ENCODE measurements at places on chromosomes 11 and 22. TPM values are rescaled to one million over a fixed set of nuclear protein-coding genes. Genes with fewer than 3 reads are reported as not detected.

ALX4 gene
- not detected for total RNA-seq

C11orf87 gene
- not detected for total RNA-seq

APOC3 gene
- not detected for total RNA-seq

MMP10 gene
- total RNA-seq, result not detected

MYEOV gene
- 0.92 TPM for total RNA-seq

SLC22A9 gene
- not detected for total RNA-seq

- peak; percentile 61 for DNase-seq
- H3K4me1 ChIP-seq, result peaks cover 57% of the 10 kb centered on the region
- peak overlapping the region; percentile 97 for H3K4me3 ChIP-seq
- H3K27ac ChIP-seq, result peak overlapping the region; percentile 97
These were observed 997 bp downstream of the UBE2L3 start for GRCh38 chr22:21568347-21569075.

GRCh38 chr11:72478669-72479068 lies 44.3 kb upstream of the CLPB start:
- H3K27ac ChIP-seq, result no peak overlapping the region
- no peak for DNase-seq
- H3K4me3 ChIP-seq, result no peak overlapping the region
- peaks cover 6% of the 10 kb centered on the region for H3K4me1 ChIP-seq
- H3K27me3 ChIP-seq, result no peaks in the 10 kb centered on the region

DNA sequence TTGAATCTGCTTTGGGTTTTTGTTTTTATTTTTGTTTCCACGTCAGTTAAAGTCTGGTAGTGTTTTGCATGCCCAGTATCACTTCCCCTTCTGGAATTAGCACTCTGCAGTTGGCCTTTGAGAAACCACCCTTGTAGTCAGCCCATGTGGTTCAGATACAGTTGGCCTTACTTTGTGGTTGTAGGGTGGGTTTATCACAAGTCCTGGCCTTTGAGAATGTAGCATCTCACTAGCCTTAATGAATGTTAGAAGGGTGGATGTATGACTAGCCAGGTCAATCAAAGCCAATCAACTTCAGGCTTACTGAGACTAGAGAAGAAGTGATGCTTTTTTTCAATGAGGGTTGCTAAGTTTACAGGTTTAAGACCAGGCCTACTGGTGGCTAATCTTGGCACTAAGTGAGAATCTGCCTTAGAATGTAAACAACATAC lies 19.8 kb downstream of the ARL14EP start:
- no peak overlapping the region for H3K4me3 ChIP-seq
- no peaks in the 10 kb centered on the region for H3K4me1 ChIP-seq
- DNase-seq, result peak; percentile 25
- no peak overlapping the region for H3K27ac ChIP-seq
- peaks cover 18% of the 10 kb centered on the region for H3K36me3 ChIP-seq

DNA sequence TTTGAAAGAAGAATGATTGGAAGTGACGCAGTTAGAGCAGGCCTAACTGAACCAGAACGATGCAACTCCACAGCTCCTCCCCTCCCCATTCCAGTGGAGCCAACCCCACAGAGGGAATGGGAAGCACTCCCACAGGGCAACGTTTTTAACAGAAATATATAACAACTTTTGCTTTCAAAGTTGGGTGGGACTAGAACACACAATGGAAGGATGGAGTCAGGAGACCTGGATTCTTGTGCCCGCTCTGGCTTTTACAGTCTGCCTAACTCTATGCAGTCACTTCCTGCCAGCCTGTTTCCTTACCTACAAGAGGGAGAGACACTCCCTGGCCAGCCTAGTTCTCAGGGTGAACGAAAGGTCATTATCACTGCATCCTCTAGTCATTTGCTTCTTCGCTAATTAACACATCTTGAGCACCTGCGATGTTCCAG lies 75.5 kb downstream of the PACSIN2 start:
- H3K4me1 ChIP-seq, result peaks cover 66% of the 10 kb centered on the region
- no peaks in the 10 kb centered on the region for H3K27me3 ChIP-seq
- H3K4me3 ChIP-seq, result no peak overlapping the region
- no peaks in the 10 kb centered on the region for H3K36me3 ChIP-seq
- peak overlapping the region; percentile 90 for H3K27ac ChIP-seq
- DNase-seq, result peak; percentile 65

GRCh38 chr11:16000065-16000464 lies 356.3 kb downstream of the SOX6 start:
- no peak for DNase-seq
- no peaks in the 10 kb centered on the region for H3K36me3 ChIP-seq
- H3K4me3 ChIP-seq, result no peak overlapping the region
- H3K27ac ChIP-seq, result no peak overlapping the region
- H3K27me3 ChIP-seq, result no peaks in the 10 kb centered on the region

DNA sequence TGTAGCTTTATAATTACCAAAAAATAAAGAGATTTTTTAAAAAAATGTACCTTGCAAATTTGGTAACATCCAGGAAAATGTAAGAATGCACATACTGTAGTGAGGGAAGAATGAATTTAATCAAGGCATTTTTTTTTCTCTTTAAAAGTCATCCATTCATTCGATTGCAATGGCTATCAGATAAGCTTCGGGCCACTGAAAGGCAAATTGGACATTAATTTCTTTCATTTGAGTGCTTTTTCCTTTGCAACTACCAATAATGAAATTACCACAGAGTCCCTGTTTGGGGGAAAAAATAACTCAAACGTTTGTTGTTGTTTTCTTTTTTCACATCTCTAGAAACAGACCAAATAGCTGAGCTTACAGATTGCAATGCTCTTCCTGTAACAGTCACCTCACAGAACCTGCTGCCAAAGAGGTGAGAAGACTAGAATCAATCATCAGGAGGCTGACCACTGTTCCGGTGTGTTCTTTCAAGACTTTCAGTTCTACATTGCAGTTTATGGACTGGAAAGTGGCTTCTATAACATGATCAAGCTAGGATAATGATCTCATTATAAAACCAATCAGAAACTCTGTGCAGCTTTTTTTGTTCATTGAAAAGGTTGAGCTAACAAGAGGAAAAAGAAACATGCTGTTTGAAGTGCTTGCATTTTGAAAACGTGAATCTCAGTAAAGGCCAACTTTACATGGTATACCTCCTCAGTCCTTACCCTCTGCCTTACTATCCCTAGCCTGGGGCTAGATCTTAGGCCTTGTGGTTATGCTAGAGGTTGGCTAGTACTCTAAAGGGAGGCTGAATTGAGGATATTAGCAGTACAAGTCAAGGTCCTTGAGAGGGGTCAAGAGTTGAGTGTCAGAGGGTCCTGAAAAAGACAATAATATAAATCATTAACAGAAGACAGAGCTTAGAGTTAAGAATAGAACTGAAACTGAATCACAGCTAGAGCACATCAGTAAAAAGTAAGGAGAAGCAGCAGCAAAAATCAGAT lies 1276.1 kb downstream of the LRRC4C start:
- H3K4me1 ChIP-seq, result no peaks in the 10 kb centered on the region
- no peak for DNase-seq
- H3K36me3 ChIP-seq, result no peaks in the 10 kb centered on the region
- H3K4me3 ChIP-seq, result no peak overlapping the region
- no peaks in the 10 kb centered on the region for H3K27me3 ChIP-seq

- peak; percentile 80 for DNase-seq
- no peaks in the 10 kb centered on the region for H3K36me3 ChIP-seq
- no peaks in the 10 kb centered on the region for H3K4me1 ChIP-seq
These were observed 96.1 kb upstream of the THY1 start for GRCh38 chr11:119518746-119519730.

GRCh38 chr11:63508009-63508408 lies 2.1 kb downstream of the LGALS12 start:
- H3K27me3 ChIP-seq, result no peaks in the 10 kb centered on the region
- H3K27ac ChIP-seq, result no peak overlapping the region
- DNase-seq, result peak; percentile 77

- no peaks in the 10 kb centered on the region for H3K27me3 ChIP-seq
- H3K36me3 ChIP-seq, result no peaks in the 10 kb centered on the region
- no peak overlapping the region for H3K4me3 ChIP-seq
- H3K4me1 ChIP-seq, result peaks cover 5% of the 10 kb centered on the region
These were observed 279.4 kb upstream of the PDGFD start for GRCh38 chr11:104443387-104443786.

GRCh38 chr11:11757909-11758308 lies 83.9 kb upstream of the USP47 start:
- no peaks in the 10 kb centered on the region for H3K27me3 ChIP-seq
- H3K4me3 ChIP-seq, result no peak overlapping the region
- H3K27ac ChIP-seq, result no peak overlapping the region
- peak; percentile 23 for DNase-seq
- no peaks in the 10 kb centered on the region for H3K36me3 ChIP-seq
- no peaks in the 10 kb centered on the region for H3K4me1 ChIP-seq

- H3K27ac ChIP-seq, result no peak overlapping the region
- H3K4me1 ChIP-seq, result no peaks in the 10 kb centered on the region
- H3K27me3 ChIP-seq, result no peaks in the 10 kb centered on the region
- DNase-seq, result peak; percentile 74
These were observed 60.0 kb downstream of the PKNOX2 start for GRCh38 chr11:125224391-125225021.

DNA sequence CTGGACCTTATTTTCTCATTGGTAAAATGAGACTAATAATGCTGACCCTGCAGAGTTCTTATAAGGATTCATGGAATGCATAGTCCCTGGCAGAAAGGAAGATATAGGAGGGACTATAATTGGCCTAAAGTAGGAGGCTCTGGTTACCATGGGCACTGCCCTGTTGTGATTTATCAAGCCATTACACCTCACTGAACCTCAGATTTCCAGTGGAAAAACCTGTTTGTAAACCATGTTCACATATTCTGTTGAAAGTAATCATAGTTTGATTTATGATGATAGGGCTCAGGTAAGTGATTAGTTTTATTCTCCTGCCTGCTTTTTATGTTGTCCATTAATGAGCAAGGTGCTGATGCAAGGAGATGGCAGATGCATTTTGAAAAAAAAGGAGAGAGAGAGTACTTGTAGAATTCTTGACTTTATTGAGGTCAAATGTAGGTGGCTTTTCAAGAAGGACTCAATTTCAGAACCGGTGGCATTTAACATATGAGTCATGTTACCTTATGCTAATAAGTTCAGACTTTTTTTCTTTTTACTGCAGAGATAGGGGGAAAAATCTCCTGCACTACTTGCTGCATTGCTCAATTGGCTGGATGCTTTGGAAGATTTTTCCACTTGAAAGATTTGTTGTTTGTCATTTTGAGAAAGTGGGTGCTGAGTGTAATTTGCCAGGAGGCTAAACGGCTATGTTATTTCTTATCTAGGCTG lies 14.6 kb downstream of the NF2 start:
- H3K4me1 ChIP-seq, result peaks cover 24% of the 10 kb centered on the region
- no peak overlapping the region for H3K27ac ChIP-seq
- no peaks in the 10 kb centered on the region for H3K36me3 ChIP-seq
- no peak for DNase-seq
- H3K27me3 ChIP-seq, result no peaks in the 10 kb centered on the region
- H3K4me3 ChIP-seq, result no peak overlapping the region

- H3K27ac ChIP-seq, result no peak overlapping the region
- no peaks in the 10 kb centered on the region for H3K27me3 ChIP-seq
- peak; percentile 42 for DNase-seq
These were observed 2.3 kb downstream of the PRR33 start for GRCh38 chr11:1889224-1889930.

DNA sequence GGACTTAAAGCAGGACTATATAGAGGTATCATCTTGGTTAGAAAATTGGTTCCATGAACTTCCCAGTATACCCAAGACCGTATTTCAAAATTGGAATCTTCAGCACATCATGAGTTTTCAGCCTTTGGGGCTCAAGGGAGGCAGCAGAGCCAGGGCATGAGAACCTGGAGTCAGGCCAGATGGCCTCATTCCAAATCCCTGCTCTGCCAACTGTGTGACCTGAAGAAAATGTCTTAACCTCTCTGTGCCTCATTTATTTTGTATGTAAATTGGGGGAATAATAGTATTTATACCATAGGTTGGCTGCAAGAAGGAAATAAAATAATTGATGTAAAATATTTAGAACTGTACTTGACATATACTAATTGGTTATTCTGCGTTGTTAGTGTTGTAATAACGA lies 987.6 kb downstream of the TBC1D22A start:
- no peaks in the 10 kb centered on the region for H3K4me1 ChIP-seq
- no peak for DNase-seq
- no peaks in the 10 kb centered on the region for H3K27me3 ChIP-seq
